Left hindlimb (tissue), 1 donor: ENCODE measurements at places on chromosomes 3 and 15.

DNA sequence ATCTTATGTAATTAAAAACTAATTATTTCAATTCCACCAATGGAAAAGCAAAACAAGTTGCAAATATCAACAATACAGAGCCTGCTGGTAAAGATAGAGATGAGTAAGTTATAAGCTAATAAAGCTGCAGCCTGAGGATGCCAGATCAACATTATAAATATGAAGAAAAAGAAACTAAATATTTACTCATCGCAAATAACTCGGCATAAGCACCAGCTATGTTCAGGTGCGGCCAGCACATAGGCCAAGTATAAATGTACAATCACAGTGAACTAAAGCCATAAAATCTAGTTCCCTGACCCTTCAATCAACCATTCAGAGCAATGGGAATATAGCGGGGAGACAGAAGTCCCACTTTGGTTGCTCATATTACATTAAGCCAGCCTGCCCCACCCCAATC lies 7.7 kb upstream of the RSL24D1 start:
- DNase-seq: no peak

DNA sequence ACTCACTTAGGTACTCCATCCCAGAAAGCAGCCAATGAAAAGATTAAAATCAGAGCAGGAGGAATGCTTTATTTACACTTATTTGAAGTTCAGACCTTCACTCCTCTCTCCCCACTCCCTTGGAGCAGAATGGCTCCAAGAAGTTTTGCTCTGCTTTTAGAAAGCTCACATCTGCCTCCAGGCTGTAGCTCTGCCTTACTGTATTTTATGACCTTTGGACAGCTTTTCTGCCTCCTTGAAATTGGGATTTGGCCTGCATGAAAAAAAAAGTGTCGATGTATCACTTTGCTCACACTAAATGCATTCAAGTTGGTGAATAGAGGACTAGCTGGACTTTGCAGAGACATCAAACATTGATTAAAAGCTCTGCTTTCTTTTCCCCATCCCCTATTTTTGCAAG lies 95.3 kb downstream of the SLC9A9 start:
- no peak for DNase-seq

GRCh38 chr3:193656878-193657282 lies 63.9 kb downstream of the OPA1 start:
- no peak for DNase-seq

DNA sequence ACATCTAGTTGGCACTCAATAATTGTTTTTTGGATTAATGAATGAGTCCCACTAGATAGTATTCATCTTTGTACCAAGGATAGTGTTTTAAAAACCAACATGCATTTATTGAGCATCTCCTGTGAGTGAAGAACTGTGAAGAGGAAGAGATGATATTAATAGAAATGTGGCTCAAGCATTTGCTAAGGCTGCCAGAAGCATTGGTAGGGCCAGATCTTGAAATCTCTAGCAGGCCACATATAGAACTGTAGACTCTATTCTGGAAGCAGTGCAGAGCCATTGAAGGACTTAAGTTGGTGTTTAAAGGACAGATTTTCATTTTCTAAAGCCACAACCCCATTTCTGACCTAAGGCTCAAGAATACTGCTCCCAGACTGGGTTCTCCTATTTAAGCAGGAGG lies 99.0 kb downstream of the NEK11 start:
- no peak for DNase-seq

DNA sequence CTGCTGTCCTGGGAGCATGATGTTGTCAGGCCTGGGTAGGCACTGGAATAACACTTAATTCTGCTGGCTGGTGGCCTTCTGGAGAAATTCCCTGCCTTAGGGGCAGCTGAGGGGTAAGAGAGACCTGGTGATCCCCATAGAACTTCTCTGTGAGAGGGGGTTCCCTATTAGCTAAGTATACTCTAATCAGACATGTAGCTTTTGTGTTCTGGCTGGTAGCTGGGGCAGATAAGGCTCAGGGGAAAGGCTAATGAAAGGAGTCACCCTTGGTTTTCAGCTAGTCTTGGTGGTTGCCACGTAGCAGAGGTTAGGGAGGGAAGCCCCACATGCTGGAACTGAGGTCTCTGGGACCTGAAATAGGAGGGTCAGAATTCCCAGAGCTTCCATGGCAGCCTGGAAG lies 952 bp upstream of the HDDC3 start:
- DNase-seq: no peak

DNA sequence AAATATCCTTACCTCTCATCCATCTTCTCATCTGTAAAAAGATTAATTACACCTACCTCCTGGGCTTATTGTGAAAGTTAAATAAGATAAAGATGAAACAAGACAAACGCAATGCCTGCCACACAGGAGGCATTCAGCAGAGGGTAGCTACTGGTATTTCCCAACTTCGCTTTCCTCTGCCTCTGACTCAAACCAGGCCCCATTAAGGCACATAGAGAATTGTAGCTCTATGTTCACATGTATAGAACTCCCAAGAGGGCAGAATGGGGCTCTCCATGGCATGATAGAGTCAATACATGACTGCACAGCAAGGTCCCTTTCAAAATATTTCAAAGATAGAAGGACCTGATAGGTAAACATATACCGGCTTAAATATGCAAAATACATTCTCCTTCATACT lies 1.4 kb downstream of the LYSMD2 start:
- DNase-seq: no peak

DNA sequence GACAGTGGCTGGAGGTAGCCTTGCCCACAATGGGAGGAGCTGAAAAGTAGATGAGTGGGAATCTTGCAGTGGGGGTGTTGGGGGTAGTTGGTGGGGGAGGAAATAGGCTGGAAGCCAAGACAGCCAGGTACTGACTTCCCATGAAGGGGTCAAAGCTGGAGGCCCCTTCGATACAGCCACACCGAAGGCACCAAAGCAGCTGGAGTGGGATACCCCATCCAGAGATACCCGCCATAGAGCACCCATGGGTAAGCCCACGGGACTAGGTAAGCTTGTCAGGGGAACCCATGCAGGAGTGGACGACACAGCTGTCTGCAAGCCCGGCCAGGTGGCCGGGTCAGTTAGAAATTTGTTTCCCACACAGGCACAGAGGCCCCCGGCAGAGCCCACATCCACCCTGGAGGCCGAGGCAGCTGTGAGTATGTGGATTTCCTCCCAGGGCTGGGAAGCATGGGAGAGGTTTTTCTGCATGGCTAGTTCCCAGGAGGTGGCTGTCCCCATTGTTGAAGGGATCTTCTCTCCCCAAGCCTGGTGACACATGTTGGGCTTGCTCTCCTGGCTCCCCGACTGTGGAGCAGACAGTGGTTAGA lies 28.6 kb downstream of the PRR23E start:
- no peak for DNase-seq
